AG04450 (cell line): ENCODE measurements at places on chromosomes 6 and 20. TPM values are rescaled to one million over a fixed set of nuclear protein-coding genes. Genes with fewer than 3 reads are reported as not detected.

SAPCD1 gene
- 0.24 and 0.88 TPM in 2 replicates for polyA plus RNA-seq

GRCh38 chr6:54737247-54737646, 109.3 kb upstream of the FAM83B start:
- no peak for DNase-seq

MYL9 gene
- 273 and 380 TPM in 2 replicates for polyA plus RNA-seq

- DNase-seq, result no peak
Observed at GRCh38 chr6:40108736-40109135, 174.5 kb upstream of the MOCS1 start.

- DNase-seq, result no peak
Observed at GRCh38 chr20:24933266-24933908, 15.7 kb upstream of the CST7 start.

PSORS1C1 gene
- polyA plus RNA-seq, result 0.94 and 1.6 TPM in 2 replicates
